CD4-positive, alpha-beta memory T cell (primary cell): ENCODE measurements at places on chromosomes 7 and 10. TPM values are rescaled to one million over a fixed set of nuclear protein-coding genes. Genes with fewer than 3 reads are reported as not detected.

DNA sequence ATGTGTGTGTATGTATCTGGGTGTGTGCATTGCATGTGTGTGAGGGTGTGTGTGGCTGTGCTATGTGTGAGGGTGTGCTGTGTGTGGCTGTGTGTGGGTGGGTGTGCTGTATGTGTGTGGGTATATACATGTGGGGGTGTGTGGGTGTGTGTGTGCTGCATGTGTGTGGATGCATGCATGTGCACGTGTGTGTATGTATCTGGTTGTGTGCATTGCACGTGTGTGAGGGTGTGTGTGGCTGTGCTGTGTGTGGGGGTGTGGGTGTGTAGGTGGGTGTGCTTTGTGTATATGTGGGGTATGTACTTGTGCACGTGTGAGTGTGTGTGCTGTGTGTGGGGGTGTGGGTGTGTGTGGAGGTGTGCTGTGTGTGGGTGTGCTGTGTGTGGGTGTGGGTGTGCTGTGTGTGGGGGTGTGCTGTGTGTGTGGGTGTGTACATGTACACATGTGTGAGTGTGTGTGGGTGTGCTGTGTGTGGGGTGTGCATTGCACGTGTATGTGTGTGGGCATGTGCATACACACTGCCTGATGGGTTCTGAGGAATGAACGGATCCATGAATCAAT is 579.8 kb downstream of the PTPRN2 start:
- H3K27ac ChIP-seq = no peak overlapping the region
- no peak overlapping the region for H3K4me3 ChIP-seq
- DNase-seq = no peak
- no peaks in the 10 kb centered on the region for H3K27me3 ChIP-seq

GRCh38 chr7:17311194-17311593 is 12.7 kb downstream of the AHR start:
- H3K27ac ChIP-seq = no peak overlapping the region
- no peaks in the 10 kb centered on the region for H3K27me3 ChIP-seq
- no peak for DNase-seq
- peaks cover 5% of the 10 kb centered on the region for H3K36me3 ChIP-seq

DNA sequence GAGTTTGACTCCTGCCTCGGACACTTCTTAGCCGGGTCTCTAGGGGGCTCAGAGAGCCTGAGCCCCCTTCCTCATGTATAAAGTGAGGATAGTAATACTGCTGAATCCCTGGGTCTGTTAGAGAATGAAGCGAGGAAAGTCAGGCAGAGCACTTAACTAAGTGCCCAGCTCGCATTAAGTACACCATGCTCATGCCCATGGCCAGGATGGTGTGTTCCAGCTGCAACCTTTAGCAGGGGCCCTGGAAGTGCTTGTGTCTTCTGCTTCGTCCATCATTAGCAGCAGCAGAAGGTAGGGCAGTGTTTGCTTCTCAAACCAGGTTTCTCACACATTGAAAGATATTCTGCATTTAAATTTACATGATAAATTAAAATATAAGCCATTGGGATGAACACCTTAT is 27.3 kb upstream of the WDFY4 start:
- no peak overlapping the region for H3K27ac ChIP-seq
- peaks cover 12% of the 10 kb centered on the region for H3K4me1 ChIP-seq
- H3K4me3 ChIP-seq = no peak overlapping the region
- no peaks in the 10 kb centered on the region for H3K36me3 ChIP-seq

- no peaks in the 10 kb centered on the region for H3K27me3 ChIP-seq
- no peaks in the 10 kb centered on the region for H3K36me3 ChIP-seq
- no peak overlapping the region for H3K4me3 ChIP-seq
- H3K27ac ChIP-seq = no peak overlapping the region
- DNase-seq = no peak
These were observed 94.5 kb downstream of the PDGFA start for GRCh38 chr7:424961-425793.

DNA sequence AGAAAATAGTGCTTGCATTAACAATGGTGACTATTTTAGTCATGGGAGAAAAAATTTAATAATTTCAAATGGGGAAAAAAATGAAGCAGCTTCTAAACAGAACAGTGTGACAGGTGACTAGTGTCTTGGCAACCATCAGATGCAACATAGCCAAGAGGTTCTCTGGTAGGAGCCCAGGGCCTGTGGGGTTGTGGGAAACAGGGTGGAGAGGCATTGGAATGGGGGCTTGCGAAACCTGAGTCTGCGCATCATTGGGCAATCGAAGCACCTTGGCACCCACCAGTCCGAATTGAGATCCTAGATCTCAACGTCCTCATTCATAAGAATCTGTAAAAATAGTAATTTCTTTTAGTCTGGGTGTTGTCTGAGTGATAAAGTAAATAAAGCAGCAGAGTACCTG is 19.2 kb upstream of the PARD3 start:
- no peak overlapping the region for H3K27ac ChIP-seq
- DNase-seq = no peak
- no peak overlapping the region for H3K4me3 ChIP-seq
- no peaks in the 10 kb centered on the region for H3K27me3 ChIP-seq
- H3K36me3 ChIP-seq = no peaks in the 10 kb centered on the region

Gene PTPRZ1
- polyA plus RNA-seq = not detected

Gene OR2A7
- not detected for polyA plus RNA-seq

- peaks cover 5% of the 10 kb centered on the region for H3K36me3 ChIP-seq
- no peak overlapping the region for H3K27ac ChIP-seq
- H3K4me3 ChIP-seq = no peak overlapping the region
- H3K27me3 ChIP-seq = no peaks in the 10 kb centered on the region
- peaks cover 13% of the 10 kb centered on the region for H3K4me1 ChIP-seq
These were observed 6.9 kb upstream of the SUN1 start for GRCh38 chr7:825386-825785.

Gene LBX1
- not detected for polyA plus RNA-seq

Gene AKR1C1
- 0.08 TPM for polyA plus RNA-seq

Gene NAT16
- polyA plus RNA-seq = not detected

DNA sequence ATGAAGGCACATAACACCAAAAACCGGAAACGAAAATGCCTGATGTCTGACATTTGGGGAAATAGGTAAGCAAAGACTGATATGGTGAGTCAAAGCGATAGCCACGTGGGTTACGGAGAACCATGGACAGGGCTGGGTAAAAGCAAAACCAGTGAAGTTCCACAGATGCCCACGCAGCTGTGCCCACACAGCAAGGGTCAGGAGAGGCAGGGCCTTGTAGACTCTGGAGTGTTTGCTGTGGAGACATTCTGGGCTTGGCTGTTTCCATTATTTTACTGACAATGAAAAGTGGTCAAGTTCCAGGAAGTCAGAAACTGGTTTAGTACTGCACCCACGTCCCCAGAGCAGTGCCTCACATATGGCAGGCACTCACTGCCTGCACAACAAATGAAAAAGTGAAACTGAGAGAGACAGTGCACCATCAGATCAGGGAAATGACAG is 148.7 kb downstream of the ZMYND11 start:
- no peak for DNase-seq
- no peak overlapping the region for H3K27ac ChIP-seq
- H3K36me3 ChIP-seq = no peaks in the 10 kb centered on the region
- peaks cover 9% of the 10 kb centered on the region for H3K4me1 ChIP-seq
- H3K27me3 ChIP-seq = no peaks in the 10 kb centered on the region
- H3K4me3 ChIP-seq = no peak overlapping the region

DNA sequence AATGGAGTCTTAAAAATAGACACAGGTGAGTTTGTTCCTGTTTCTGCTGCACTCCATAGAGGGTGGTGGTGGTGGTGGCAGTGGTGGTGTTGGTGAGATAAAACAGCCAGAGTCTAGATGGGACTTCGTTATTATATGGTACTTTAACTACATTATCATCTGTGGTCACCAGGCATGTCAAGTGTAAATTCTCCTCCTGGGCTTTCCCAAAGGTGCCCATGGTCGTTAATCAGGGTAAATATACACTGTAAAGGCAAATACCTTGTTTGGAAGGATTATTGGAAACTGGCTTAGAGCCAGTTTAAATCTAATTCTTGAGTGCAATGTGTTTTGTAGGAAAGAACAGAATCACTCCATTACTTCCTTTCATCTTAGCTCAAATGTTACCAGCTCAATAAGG is 21.5 kb upstream of the COMMD3 start:
- H3K27me3 ChIP-seq = no peaks in the 10 kb centered on the region
- H3K27ac ChIP-seq = no peak overlapping the region
- H3K4me1 ChIP-seq = no peaks in the 10 kb centered on the region
- H3K4me3 ChIP-seq = no peak overlapping the region
- no peak for DNase-seq

DNA sequence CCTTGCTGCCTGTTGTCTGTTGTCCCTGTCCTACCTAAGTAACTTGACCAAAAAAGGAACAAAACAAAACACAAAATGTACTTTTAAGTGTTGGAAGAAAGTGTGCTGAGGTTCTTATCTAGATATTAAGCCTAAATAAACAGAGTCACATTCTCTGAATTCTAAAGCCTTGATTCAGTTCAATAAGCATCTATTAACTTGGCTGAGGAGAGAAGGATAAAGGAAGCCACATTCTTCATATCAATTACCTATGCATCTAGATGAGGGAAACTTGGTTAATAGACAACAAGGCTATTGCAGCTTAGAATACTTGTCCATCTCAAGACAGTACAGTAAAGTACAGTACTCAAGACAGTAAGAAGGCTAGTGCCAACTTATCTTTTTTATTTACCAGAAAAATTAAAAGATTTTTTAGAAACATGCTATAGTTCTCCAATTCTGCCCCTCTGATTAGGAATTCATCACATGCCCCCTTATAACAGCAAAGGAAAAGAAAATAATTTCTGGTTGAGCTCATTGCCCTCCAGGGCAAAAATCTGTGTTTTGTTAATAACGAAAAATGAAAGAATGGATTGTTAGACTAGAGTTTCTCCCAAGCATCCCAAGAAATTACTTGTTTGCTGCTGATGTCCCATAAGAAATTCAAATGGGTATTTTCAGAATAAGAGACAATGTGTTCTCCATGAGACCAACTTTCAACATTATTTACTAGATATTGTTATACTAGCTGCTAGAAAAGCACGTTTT is 546.5 kb upstream of the SEMA3D start:
- H3K36me3 ChIP-seq = no peaks in the 10 kb centered on the region
- H3K27ac ChIP-seq = no peak overlapping the region
- DNase-seq = no peak
- H3K4me1 ChIP-seq = no peaks in the 10 kb centered on the region
- H3K4me3 ChIP-seq = no peak overlapping the region

Gene ERVW-1
- not detected for polyA plus RNA-seq

GRCh38 chr10:103649654-103650423 is 156.3 kb downstream of the NEURL1 start:
- no peaks in the 10 kb centered on the region for H3K27me3 ChIP-seq
- H3K4me1 ChIP-seq = no peaks in the 10 kb centered on the region
- no peak overlapping the region for H3K27ac ChIP-seq
- DNase-seq = no peak
- H3K4me3 ChIP-seq = no peak overlapping the region
- H3K36me3 ChIP-seq = no peaks in the 10 kb centered on the region

GRCh38 chr10:81876253-81877077 is 1.5 kb downstream of the NRG3 start:
- no peaks in the 10 kb centered on the region for H3K36me3 ChIP-seq
- DNase-seq = no peak
- peaks cover 3% of the 10 kb centered on the region for H3K27me3 ChIP-seq

Gene UPF2
- polyA plus RNA-seq = 5.4 TPM

DNA sequence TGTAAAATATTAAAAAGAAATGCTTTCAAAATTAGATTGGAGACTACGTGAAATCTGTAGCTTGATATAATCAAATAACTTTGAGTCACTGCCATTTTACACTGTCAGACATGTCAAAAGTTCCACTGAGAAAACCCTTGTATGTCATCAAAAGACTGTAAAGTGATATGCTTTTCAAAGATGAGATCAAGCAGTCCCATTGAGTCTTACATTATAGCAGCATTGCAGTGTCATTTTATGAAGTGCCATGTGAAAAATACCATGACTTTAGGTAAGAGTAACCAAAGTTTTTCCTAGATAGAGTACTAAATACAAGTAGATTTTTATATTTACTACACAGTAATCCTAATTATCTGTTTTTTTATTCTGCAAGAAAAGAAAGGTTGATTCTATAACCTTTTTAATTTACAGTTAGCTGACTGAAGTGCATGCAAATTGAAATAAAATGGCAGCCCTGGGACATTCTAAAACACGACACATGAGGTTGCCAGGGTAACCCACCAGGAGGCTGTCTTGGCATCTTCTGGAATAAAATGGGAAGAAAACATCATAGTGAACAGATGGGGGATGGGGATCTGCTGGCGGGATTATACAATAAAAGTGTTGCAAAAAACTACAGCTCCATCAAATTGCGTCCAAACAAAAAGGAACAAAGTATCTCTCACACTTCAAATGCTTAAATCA is 91.3 kb upstream of the TMEM106B start:
- no peaks in the 10 kb centered on the region for H3K36me3 ChIP-seq
- no peak overlapping the region for H3K27ac ChIP-seq
- no peaks in the 10 kb centered on the region for H3K4me1 ChIP-seq
- DNase-seq = no peak
- H3K4me3 ChIP-seq = no peak overlapping the region
- H3K27me3 ChIP-seq = no peaks in the 10 kb centered on the region

DNA sequence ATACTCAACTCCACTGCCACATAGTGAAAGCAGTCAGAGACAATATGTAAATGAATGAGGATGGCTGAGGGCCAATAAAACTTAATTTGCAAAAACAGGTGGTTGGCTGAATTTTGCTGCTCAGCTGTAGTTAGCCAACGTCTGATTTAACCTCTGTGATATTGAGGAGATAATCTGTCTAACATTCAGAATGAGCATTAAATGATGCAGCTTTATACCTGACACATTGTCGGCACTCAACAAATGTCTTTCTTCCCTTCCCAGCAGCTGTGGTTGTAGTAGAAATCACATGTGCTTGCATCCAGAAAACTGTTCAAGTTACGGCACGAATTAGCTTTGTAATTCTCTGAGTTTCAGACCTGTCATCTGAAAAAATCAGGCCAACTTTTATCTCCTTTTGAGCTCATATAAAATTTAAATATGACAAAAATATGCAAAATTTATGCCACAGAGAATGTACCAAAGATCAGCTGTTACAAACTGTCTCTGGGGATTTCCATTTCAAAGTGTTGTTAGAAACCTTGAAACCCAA is 1239.7 kb downstream of the GATA3 start:
- H3K36me3 ChIP-seq = no peaks in the 10 kb centered on the region
- peaks cover 16% of the 10 kb centered on the region for H3K4me1 ChIP-seq
- DNase-seq = no peak
- no peaks in the 10 kb centered on the region for H3K27me3 ChIP-seq

Gene ZNF853
- polyA plus RNA-seq = 0.34 TPM

Gene FERD3L
- not detected for polyA plus RNA-seq

DNA sequence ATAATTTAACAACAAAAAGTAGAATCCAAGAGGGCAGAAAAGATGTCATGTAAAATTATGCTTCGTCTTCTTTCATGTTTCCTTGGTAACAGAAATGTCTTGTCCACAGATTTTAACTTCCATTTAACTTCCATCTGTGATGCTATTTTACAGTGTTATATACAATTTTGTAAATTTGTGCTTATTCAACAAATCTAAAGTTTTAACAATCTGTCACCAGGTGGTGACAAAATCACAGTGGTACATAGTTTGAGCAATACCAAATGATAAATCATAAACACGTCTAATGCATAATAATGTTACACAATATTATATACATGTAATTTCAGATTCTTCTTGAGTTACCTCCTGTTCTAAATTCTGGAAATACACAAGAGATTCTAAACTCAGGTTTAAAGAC is 784.4 kb upstream of the CELF2 start:
- H3K4me3 ChIP-seq = no peak overlapping the region
- H3K27ac ChIP-seq = no peak overlapping the region
- no peaks in the 10 kb centered on the region for H3K27me3 ChIP-seq
- H3K36me3 ChIP-seq = no peaks in the 10 kb centered on the region
- no peak for DNase-seq

- no peaks in the 10 kb centered on the region for H3K4me1 ChIP-seq
- no peak overlapping the region for H3K27ac ChIP-seq
- H3K4me3 ChIP-seq = no peak overlapping the region
- DNase-seq = no peak
These were observed 326.3 kb downstream of the CCSER2 start for GRCh38 chr10:84654671-84655070.
